CD14-positive monocyte (primary cell): ENCODE measurements at places on chromosomes 1 and 21. TPM values are rescaled to one million over a fixed set of nuclear protein-coding genes. Genes with fewer than 3 reads are reported as not detected.

- H3K4me3 ChIP-seq: no peak overlapping the region
- no peak overlapping the region for H3K27ac ChIP-seq
- DNase-seq: peak; percentile 15
- no peaks in the 10 kb centered on the region for H3K4me1 ChIP-seq
Measured at GRCh38 chr1:67149179-67149770, 14.5 kb upstream of the C1orf141 start.

GRCh38 chr1:74286414-74286813 is 51.2 kb downstream of the TNNI3K start:
- no peaks in the 10 kb centered on the region for H3K27me3 ChIP-seq
- no peaks in the 10 kb centered on the region for H3K4me1 ChIP-seq
- H3K36me3 ChIP-seq: no peaks in the 10 kb centered on the region
- no peak overlapping the region for H3K4me3 ChIP-seq
- no peak for DNase-seq

- no peaks in the 10 kb centered on the region for H3K27me3 ChIP-seq
- no peak for DNase-seq
- no peaks in the 10 kb centered on the region for H3K4me1 ChIP-seq
- H3K36me3 ChIP-seq: no peaks in the 10 kb centered on the region
- no peak overlapping the region for H3K4me3 ChIP-seq
- no peak overlapping the region for H3K27ac ChIP-seq
Measured at GRCh38 chr1:170776777-170777176, 112.8 kb downstream of the PRRX1 start.

DNA sequence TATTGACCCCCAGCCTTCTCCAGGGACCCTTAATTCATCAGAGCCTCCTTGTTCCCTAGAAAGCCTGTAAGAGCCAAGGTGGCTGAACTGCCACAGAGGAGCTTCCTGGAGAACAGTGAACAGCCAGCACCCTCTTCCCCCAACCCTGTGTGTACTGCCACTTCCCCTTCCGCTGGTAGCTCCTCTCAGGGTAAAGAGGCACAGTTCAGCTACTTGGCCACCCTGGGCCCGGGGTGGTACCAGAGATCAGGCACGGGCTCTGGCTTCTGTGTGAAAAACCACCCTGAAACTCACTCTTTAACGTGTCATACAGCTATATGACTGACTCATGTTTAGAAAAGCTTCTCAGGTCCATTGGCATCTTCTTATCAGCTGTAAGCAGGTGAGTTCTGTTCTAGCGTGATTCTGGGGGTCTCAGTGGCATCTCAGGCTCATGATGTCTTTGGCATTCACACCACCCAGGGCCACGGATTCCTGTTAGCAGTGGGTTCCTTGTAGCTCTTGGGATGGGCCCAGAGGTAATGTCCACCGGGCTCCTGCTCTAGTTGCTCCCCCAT is 22.4 kb downstream of the ARMH1 start:
- no peaks in the 10 kb centered on the region for H3K27me3 ChIP-seq
- no peak overlapping the region for H3K27ac ChIP-seq
- H3K4me3 ChIP-seq: no peak overlapping the region
- peaks cover 30% of the 10 kb centered on the region for H3K4me1 ChIP-seq
- H3K36me3 ChIP-seq: no peaks in the 10 kb centered on the region
- peak; percentile 58 for DNase-seq

DNA sequence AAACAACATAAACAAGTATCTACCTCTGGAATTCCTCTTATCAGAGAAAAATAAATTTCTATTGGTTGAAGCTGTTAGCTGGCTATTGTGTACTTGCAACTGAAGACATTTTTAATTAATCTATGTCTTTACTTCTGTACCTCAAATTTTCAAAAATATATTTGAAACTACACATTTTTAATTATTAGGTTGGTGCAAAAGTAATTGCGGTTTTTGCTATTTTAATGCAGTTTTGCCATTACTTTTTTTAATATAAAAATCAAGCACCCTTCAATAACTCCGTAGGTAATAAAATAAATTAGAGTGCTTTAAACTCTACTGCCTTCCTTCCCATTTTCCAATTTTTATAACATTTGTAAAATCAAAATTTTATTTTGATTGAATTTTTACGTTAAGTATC is 262.1 kb upstream of the DUSP10 start:
- no peaks in the 10 kb centered on the region for H3K36me3 ChIP-seq
- no peak overlapping the region for H3K4me3 ChIP-seq
- no peaks in the 10 kb centered on the region for H3K4me1 ChIP-seq
- no peaks in the 10 kb centered on the region for H3K27me3 ChIP-seq
- no peak for DNase-seq

Gene TRIM46
- polyA plus RNA-seq: 0.13 and 0.22 TPM in 2 replicates

Gene DDR2
- not detected for polyA plus RNA-seq

- no peaks in the 10 kb centered on the region for H3K36me3 ChIP-seq
- H3K4me1 ChIP-seq: peaks cover 12% of the 10 kb centered on the region
- H3K4me3 ChIP-seq: no peak overlapping the region
- H3K27me3 ChIP-seq: no peaks in the 10 kb centered on the region
- DNase-seq: no peak
Measured at GRCh38 chr1:206975306-206975705, 5.0 kb upstream of the FCAMR start.

Gene TCP10L
- polyA plus RNA-seq: 0.41 TPM

DNA sequence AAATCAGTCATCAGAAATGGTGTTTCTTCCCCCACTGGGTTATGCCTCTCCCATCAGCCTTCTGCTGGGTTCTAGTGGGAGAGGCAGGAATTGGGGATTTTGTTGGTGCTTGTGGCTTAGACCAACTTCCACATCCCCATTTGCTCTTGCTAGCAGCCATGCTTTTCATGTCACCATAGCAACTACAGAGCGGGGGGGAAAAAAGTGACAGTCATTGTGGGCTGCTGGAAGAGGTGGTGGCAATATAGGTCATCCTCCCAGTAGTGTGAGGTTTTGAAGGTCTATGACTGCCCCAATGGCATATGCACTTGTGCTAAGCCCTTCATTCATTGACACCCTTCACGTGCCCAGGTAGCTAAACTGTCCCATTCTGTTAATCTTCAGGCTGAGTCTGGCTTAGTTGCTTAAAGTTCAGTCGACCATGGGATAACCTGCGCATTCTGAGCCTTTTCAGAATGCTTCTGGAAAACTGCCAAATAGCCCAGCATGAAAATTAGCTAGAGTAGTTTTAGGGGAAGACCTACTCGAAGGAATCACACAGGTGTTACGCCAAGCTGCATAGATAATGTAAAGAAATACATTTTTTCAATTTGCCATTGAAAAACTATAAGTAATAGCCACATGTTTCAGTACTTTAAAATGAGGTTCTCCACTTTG is 53.7 kb upstream of the ZNF326 start:
- H3K27me3 ChIP-seq: no peaks in the 10 kb centered on the region
- peaks cover 18% of the 10 kb centered on the region for H3K36me3 ChIP-seq
- H3K4me3 ChIP-seq: no peak overlapping the region
- H3K27ac ChIP-seq: peak overlapping the region; percentile 89
- DNase-seq: peak; percentile 94

Gene ERICH3
- not detected in 2 replicates for polyA plus RNA-seq
